Bronchial smooth muscle cell (primary cell): ENCODE measurements at places on chromosomes 2 and 18. TPM values are rescaled to one million over a fixed set of nuclear protein-coding genes. Genes with fewer than 3 reads are reported as not detected.

The FANCL gene
- total RNA-seq: 13.9 and 24.1 TPM in 2 replicates

The FAM161A gene
- 2.0 and 2.2 TPM in 2 replicates for total RNA-seq

The KRTCAP3 gene
- 0.26 and 0.47 TPM in 2 replicates for total RNA-seq

The C1QL2 gene
- total RNA-seq: not detected in 2 replicates

The C2orf81 gene
- 0.79 and 1.4 TPM in 2 replicates for total RNA-seq

The KANSL3 gene
- total RNA-seq: 31.2 and 36.2 TPM in 2 replicates

The OBSL1 gene
- 30.7 and 54.0 TPM in 2 replicates for total RNA-seq

The CD207 gene
- total RNA-seq: 0.09 TPM in 1 of 2 replicates, not detected in the other

The GNAL gene
- total RNA-seq: 0.69 and 1.1 TPM in 2 replicates

The ALKAL2 gene
- total RNA-seq: not detected in 2 replicates

The SERPINB11 gene
- total RNA-seq: not detected in 2 replicates
